Endothelial cell of umbilical vein (primary cell): ENCODE measurements at places on chromosomes 11 and 22.

GRCh38 chr22:49404576-49405241, 423.0 kb downstream of the BRD1 start:
- DNase-seq: no peak
- no peaks in the 10 kb centered on the region for H3K27me3 ChIP-seq
- H3K27ac ChIP-seq: no peak overlapping the region
- no peak overlapping the region for H3K4me3 ChIP-seq
- no peaks in the 10 kb centered on the region for H3K36me3 ChIP-seq

DNA sequence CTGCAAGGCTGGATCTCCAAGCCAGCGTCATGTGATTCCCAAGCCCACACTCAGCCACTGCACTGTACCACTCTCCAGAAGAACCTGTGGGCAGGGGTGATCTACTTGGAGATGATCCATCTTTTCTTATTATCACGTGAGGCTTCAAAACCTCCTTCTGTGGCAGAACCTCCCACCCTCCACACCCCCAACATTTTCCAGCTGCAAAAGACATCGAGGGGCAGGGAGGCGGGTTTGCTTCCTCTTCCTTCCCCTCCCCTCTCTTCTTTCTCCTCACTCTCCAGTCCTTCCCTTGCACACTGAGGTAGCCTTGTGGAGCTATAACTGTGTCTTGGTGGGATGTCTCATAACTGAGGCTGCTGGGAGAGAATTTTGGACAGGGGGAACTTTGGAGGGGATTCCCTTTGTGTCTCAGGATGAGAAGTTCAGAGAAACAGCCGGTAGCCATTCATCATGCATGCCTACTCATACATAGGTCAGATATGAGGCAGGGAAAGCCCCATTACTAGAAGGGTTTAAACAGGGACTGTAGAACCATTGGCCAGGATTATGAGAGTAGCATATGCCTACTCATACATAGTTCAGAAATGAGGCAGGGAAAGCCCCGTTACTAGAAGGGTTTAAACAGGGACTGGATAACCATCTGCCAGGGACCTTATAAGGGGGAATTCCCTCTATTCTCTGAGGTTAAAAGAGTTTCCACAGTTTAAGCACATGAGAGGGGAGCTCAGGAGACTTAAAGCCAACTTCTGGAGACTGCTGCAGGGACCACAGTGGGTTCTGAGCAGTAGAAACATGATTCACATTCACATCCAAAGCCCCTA, 420.7 kb upstream of the CADM1 start:
- H3K27ac ChIP-seq: no peak overlapping the region
- H3K36me3 ChIP-seq: no peaks in the 10 kb centered on the region
- DNase-seq: no peak
- no peak overlapping the region for H3K4me3 ChIP-seq

GRCh38 chr11:36501236-36501635, 8.8 kb downstream of the TRAF6 start:
- H3K4me1 ChIP-seq: peaks cover 19% of the 10 kb centered on the region
- H3K27ac ChIP-seq: peak overlapping the region; percentile 79
- H3K4me3 ChIP-seq: no peak overlapping the region
- DNase-seq: no peak
- peaks cover 14% of the 10 kb centered on the region for H3K36me3 ChIP-seq

DNA sequence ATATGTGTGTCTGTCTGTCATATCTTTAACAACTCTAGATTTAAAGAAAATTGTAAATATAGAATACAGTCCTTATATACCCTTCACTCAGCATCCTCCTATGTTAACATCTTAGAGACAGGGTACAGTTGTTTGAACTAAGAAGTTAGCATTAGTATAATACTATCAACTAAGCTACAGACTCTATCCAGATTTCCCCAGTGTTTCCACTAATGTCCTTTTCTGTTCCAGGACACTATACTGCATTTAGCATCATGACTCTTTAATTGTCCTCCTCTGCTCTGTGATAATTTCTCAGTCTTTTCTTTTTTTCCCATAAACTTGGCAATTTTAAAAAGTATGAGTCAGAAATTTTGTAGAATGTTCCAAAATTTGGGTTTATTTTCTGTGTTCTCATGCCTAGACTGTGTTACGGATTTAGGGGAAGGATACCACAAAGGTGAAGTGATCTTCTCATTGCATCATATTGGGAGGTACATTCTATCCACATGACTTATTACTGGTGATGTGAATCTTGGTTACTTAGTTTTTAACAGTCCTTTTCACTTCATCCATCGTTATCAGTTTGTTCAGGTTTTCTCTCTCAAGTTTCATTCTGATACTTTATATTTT, 168.4 kb downstream of the SBF2 start:
- H3K27ac ChIP-seq: no peak overlapping the region
- no peak overlapping the region for H3K4me3 ChIP-seq
- no peak for DNase-seq
- H3K27me3 ChIP-seq: no peaks in the 10 kb centered on the region
- H3K36me3 ChIP-seq: no peaks in the 10 kb centered on the region

DNA sequence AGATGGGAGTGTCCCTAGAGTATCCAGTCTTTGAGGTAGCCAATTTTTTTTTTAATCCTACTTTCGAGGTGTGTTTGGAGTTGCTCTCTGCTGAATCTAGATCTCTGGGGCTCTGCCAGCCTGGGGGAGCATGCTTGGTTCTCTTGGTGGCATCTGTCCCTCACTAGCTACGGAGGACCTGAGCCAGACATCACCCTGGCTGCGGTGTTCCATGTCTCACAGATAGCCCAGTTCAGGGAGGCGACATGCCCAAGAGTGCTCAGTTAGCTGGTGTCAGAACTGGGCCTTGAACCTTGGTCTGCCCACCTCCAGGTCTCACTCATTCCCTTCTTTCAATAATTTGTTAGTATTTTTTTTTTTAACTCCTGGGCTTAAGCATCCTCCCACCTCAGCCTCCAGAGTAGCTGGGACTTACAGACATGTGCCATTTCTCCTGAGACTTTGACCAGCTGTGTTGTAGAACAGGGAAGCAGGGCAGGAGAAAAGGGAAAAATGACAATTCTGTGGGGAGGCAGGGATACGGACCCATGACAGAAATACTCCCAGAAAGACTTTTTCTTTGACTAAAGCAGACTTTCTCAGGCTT, 621 bp downstream of the HMOX1 start:
- peak; percentile 21 for DNase-seq
- peak overlapping the region; percentile 57 for H3K27ac ChIP-seq
- no peaks in the 10 kb centered on the region for H3K27me3 ChIP-seq
- peak overlapping the region; percentile 84 for H3K4me3 ChIP-seq
- peaks cover 2% of the 10 kb centered on the region for H3K36me3 ChIP-seq

DNA sequence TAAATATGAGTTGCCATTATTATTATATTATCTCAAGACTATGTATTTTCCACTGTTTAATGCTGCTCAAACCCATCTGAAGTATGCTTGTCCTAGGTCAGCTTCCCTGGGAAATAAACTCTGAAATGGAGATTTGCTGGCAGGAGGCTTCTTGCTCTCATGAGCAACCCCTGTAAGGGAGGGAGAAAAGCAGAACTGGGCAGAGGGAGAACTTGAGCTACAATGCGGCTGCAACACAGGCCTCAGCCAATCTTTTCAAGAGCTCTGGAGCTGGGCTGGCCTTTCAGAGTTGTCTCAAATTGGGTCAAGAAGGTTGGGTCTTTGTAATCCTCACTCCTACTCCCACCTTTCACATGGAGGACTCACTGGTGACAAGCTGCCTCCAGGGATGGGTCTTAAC, 412.6 kb downstream of the TENM4 start:
- DNase-seq: no peak
- H3K36me3 ChIP-seq: no peaks in the 10 kb centered on the region
- H3K27ac ChIP-seq: no peak overlapping the region
- H3K4me3 ChIP-seq: no peak overlapping the region

- peaks cover 9% of the 10 kb centered on the region for H3K4me1 ChIP-seq
- H3K27me3 ChIP-seq: no peaks in the 10 kb centered on the region
- no peak overlapping the region for H3K27ac ChIP-seq
- no peak for DNase-seq
Measured at GRCh38 chr11:47572715-47573255, 6.0 kb downstream of the KBTBD4 start.

GRCh38 chr11:78339483-78339882, 78.1 kb downstream of the GAB2 start:
- no peak overlapping the region for H3K27ac ChIP-seq
- peaks cover 9% of the 10 kb centered on the region for H3K4me1 ChIP-seq
- no peak for DNase-seq
- no peaks in the 10 kb centered on the region for H3K36me3 ChIP-seq
- no peaks in the 10 kb centered on the region for H3K27me3 ChIP-seq
- no peak overlapping the region for H3K4me3 ChIP-seq

DNA sequence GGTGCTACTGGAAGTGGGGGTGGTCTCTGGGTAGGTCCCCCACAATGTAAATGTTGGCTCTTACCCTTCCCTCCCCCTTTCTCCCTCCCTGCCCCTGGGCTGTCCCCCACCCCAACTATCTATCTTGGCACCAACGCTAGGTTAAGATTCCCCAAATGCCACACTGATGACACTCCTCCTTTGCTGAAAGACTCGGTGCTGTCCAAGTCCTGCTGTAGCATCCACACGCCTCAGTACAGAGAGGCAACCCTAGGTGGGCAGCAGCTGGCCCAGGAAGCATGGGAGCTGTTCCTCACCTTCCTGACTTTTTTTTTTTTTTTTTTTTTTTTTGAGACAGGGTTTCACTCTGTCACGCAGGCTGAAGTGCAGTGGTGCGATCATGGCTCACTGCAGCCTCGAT, 3.4 kb upstream of the KCTD17 start:
- H3K4me1 ChIP-seq: peaks cover 7% of the 10 kb centered on the region
- no peaks in the 10 kb centered on the region for H3K27me3 ChIP-seq
- DNase-seq: no peak
- H3K36me3 ChIP-seq: no peaks in the 10 kb centered on the region

DNA sequence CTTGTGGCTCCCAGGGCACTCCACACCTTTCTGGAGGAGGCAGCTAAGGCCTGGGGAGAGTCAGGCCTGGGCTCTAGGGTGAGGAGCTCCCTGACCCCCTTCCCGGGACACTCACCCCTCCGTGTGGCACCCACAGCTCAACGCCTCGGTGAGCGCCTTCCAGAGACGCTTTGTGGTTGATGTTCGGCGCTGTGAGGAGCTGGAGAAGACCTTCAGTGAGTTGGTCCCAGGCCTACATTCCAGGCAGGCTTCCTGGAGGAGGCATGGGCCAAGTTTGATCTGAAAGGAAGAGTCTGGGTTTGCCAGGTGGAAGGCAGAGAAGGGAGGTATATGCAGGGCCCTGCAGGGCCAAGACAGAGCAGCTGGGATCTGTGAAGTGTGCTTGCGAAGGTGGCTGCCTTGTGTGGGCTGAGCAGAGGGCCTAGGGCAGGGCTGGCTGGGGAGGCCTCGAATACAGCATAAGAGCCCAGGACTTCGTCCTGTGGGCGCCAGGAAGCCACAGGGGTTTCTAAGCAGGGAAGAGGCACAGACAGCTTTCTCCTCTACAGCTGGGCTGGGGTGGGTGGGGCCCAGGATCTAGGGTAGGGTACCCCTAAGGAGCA, 2.9 kb downstream of the TCIRG1 start:
- no peaks in the 10 kb centered on the region for H3K27me3 ChIP-seq
- peaks cover 20% of the 10 kb centered on the region for H3K4me1 ChIP-seq

DNA sequence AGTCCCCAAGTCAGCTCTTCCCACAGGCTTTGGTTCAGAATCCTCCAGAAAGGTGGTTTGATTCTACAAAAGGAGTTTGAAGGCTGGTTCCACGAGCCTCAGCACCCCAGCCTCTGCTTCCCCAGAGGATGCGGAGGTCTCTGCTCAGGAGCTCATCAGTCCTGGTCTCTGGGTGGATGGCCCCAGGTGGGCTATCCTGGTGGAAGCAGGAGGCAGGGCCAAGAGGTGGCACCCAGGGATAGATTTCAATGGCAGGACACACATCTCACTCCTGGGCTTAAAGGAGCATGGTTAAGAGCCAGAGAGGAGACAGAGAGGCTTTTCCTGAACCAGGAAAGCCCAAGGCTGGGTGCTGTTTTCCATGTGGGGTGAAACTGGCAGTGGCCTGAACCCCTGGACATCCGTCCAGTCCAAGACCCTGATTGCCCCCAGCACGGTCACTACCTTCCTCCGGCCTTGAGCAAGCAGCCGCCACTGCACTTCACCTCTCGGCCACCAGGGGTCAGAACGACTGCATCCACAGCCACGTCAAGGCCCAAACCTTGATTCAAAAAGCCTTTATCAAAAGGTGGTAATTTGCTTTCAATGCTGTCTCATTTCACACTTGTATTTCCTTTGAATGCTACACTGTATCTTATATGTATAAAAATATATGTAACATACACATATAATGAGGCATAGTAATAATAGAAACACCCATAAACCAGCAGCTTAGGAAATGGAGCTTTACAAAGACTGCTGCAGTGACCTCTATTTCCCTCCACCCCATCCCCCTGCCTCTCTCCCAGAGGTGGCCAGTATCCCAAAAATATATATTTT, 19.3 kb upstream of the FXYD2 start:
- no peaks in the 10 kb centered on the region for H3K36me3 ChIP-seq
- no peaks in the 10 kb centered on the region for H3K4me1 ChIP-seq
- H3K27ac ChIP-seq: no peak overlapping the region

DNA sequence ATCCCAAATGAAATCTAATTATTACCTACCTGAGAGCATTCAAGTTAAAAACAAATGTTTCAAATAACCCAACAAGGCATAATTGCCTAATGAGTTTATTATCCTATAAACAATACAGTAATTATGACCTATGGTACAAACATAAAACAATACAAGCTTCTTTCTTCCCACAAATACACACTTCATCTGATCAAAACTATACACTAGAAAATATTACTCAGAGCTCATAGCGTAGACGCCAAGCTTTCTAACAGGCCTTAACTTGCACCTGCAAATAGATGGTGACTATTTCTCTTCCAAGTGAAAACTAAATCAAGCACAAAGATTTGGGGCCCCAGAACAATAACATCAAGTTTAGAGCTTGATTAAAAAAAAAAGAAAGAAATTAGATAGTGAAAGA, 78.1 kb downstream of the SOX6 start:
- H3K27ac ChIP-seq: no peak overlapping the region
- peaks cover 3% of the 10 kb centered on the region for H3K4me1 ChIP-seq
- no peak for DNase-seq

- H3K36me3 ChIP-seq: no peaks in the 10 kb centered on the region
- peaks cover 21% of the 10 kb centered on the region for H3K27me3 ChIP-seq
- no peak overlapping the region for H3K4me3 ChIP-seq
- H3K27ac ChIP-seq: no peak overlapping the region
- no peaks in the 10 kb centered on the region for H3K4me1 ChIP-seq
- DNase-seq: no peak
Measured at GRCh38 chr22:38881997-38882879, 10.2 kb upstream of the CBX6 start.

- H3K36me3 ChIP-seq: no peaks in the 10 kb centered on the region
- no peak overlapping the region for H3K4me3 ChIP-seq
- DNase-seq: no peak
Measured at GRCh38 chr22:29442976-29443375, 4.6 kb downstream of the RFPL1 start.

GRCh38 chr11:75388386-75389275, 10.7 kb upstream of the RPS3 start:
- peaks cover 17% of the 10 kb centered on the region for H3K4me1 ChIP-seq
- H3K36me3 ChIP-seq: no peaks in the 10 kb centered on the region
- H3K4me3 ChIP-seq: no peak overlapping the region
